ENCODE measurements at places on chromosomes 2 and 18. TPM values are rescaled to one million over a fixed set of nuclear protein-coding genes. Genes with fewer than 3 reads are reported as not detected.

MTCL1 gene
- polyA plus RNA-seq = 26.5 TPM

SERPINB3 gene
- not detected for polyA plus RNA-seq

IFIH1 gene
- polyA plus RNA-seq = 2.9 TPM

MOCOS gene
- 0.12 TPM for polyA plus RNA-seq

CNGA3 gene
- polyA plus RNA-seq = 10.8 TPM

B3GNT7 gene
- 3.4 TPM for polyA plus RNA-seq

CHRNG gene
- not detected for polyA plus RNA-seq
